ENCODE measurements at places on chromosomes 3 and 15.

DNA sequence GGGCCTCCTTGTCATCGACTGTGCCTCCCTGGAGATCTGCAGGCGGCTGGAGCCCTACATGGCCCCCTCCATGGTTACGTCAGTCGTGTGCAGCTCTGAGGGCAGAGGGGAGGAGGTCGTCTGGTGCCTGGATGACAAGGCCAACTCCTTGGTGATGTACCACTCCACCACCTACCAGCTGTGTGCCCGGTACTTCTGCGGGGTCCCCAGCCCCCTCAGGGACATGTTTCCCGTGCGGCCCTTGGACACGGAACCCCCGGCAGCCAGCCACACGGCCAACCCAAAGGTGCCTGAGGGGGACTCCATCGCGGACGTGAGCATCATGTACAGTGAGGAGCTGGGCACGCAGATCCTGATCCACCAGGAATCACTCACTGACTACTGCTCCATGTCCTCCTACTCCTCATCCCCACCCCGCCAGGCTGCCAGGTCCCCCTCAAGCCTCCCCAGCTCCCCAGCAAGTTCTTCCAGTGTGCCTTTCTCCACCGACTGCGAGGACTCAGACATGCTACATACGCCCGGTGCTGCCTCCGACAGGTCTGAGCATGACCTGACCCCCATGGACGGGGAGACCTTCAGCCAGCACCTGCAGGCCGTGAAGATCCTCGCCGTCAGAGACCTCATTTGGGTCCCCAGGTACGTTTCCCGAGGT is 146.5 kb downstream of the LRRK1 start:
- DNase-seq = no peak

- peak; percentile 58 for DNase-seq
Measured at GRCh38 chr3:4983739-4984510, 4.7 kb downstream of the BHLHE40 start.

- DNase-seq = no peak
Measured at GRCh38 chr3:169389211-169389924, 274.1 kb downstream of the MECOM start.

- no peak for DNase-seq
Measured at GRCh38 chr3:114333923-114334240, 40.1 kb downstream of the TIGIT start.

DNA sequence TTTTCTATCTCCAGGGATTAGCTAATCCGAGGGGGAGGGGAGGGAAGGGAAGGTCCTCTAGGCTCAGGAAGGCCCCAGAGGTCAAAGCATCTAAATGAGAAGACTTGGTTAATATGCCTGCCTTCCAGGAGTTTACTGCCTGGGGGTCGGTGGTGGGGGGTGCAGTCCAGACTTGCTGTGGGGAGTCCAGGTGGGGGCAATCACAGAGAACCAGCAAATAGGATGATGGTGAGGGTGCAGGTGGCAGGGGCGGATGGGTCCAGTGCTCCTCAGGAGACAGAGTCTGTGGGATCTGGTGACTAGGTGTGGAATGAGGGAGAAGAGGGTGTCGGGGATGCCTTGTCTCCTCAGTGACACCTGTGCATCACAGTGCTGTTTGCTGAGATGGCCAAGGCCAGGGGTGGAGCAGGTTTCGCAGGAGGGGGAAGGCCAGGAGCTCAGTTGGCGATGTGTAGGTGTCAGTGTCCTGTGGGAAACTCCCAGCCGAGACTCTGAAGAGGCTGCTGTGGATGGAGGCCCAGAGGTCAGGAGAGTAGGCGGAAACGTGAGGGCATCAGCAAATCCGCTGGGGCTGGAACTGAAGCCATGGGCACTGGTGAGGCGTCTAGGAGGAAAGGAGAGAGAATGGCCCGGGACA is 8.1 kb downstream of the CFAP100 start:
- no peak for DNase-seq

DNA sequence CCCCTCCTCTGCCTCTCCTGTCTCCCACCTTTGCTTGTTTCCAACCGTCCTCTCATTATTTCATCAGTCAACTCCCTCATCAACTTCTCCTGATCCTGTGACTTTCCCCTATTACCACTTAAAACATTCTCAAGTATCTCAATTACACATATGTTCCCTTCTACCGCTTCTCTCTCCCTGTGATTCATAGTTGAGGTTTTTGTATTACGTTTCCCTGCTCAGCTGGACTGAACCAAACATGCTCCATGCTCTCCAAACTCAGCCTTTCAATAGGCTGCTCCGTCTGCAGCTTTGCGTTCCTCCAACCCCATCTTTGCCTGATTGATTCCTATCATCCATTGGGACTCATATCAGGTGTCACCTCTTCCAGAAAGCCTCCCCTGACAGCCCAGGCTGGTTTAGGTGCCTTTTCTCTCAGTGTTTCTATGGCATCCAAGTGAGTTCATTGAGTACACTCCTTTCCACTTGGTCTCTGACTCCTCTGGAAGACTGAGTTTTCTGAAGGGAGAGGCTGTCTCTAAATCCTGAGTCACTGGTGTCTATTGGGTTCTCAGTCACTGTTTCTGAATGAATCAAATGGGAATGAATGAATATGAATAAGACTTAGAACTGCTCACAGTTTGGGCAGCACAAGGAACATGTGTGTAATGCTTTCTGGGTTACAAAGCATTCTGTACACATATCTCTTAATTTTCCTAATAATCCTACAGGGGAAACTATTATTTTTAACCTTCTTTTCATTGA is 56.4 kb downstream of the PLD1 start:
- no peak for DNase-seq

DNA sequence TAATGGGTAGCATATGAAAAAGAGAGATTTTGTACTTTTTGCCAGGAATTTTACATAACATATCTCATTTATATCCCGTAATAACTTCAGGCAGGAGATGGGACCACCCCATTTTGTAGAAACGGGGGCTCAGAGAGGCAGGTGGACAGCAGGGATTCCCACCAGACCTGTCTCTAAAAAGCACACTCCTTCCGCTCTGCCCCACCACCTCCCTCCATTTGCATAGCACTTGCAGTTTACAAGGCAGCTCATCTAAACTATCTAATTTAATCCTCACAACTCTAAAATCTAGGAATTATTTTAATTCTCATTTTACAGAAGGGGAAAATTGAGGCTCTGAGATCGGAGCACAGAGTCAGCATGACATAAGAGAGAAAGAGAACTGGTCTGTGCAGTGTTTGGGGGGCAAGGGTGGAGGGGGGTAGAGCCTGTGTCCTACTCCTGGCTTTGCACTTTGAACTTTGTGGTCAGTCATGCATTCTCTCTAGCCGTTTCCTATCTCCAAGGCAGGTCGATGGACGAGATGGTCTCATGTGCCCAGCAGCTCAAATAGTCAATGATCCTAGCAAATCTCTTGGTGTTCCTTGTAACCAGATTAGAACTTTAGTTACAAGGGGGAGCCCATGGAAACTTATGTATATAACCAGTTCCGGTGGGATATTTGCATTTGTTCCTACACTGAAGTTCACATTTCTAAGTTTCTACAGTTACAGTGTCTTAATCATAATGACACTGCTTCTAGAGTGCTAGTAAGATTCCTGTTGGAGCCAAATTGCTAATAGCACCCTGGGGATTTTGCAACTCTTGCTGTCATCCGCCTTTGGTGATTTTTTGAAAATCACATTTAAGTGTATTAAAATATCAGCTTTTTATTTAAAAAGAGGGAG is 18.6 kb downstream of the CRYGS start:
- no peak for DNase-seq

- DNase-seq = no peak
Measured at GRCh38 chr15:86935841-86936240, 856.2 kb downstream of the AGBL1 start.

GRCh38 chr3:159634483-159634882 is 354.2 kb upstream of the IL12A start:
- DNase-seq = no peak

GRCh38 chr3:36476286-36476942 is 96.1 kb downstream of the STAC start:
- DNase-seq = no peak

- DNase-seq = no peak
Measured at GRCh38 chr3:110615454-110615853, 456.2 kb upstream of the NECTIN3 start.

GRCh38 chr15:65903296-65904073 is 34.2 kb downstream of the RAB11A start:
- DNase-seq = no peak

- DNase-seq = no peak
Measured at GRCh38 chr3:99128725-99129505, 227.4 kb upstream of the DCBLD2 start.

DNA sequence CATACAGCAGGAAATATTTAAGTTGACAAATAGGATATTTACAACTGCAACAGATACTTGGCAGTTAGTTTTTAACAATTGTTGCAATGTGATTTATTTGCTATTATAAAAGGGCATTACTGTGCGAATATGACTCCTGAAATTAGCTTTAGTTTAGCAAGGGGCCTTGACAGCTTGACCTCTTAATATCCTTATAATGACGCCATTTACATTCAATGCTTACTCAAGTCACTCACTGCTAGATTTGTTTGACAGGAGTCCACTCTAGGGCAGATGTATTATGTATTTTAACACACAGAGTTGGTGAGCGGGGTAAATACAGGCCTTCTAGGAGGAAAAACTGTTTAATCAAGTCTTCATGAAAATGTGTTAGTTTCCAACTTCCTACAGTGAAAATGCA is 58.1 kb upstream of the C15orf61 start:
- DNase-seq = no peak

DNA sequence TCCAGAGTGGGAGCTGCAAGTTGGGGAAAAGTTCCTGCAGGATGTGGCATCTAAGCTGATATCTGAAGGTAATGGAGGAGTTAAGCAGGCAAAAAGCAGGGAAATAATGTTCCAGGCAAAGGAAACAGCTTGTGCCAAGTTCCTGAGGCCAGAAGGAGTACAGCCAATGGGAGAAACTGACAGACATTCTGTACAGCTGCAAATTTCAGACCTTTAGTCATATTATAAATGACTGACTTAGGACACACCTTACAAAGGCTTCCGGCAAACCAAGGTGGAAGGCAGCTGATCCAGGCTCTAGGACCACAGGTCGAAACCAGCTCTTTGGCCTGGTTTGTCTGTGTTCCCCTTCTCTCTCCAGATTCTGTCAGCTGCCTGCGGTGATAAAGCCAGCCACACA is 9.3 kb downstream of the WWTR1 start:
- no peak for DNase-seq

- DNase-seq = peak; percentile 3
Measured at GRCh38 chr15:73225358-73226015, 143.3 kb downstream of the HCN4 start.

GRCh38 chr3:10753964-10754363 is 62.1 kb upstream of the SLC6A11 start:
- no peak for DNase-seq

DNA sequence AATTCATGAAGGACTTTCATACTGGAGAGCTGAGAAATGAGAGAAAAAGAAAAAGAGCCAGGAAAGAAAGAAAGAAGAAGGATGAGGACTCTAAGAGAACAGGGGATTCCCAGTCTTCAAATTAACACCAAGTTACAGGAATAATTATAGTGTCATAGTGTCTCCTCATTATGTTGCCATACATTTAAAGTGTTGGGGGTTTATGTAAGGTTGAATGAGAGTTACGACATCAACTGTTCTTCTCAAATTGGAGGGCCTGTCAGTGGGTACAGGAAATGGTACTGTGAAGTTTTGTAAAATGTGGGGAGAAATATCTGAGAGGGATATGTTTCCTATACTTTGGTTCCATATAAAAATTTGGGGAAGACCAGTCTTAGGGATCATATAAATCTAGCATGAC is 12.3 kb upstream of the CD200 start:
- DNase-seq = no peak

- no peak for DNase-seq
Measured at GRCh38 chr3:147915057-147915456, 505.9 kb downstream of the ZIC1 start.

- no peak for DNase-seq
Measured at GRCh38 chr15:73146419-73146818, 94.2 kb downstream of the NEO1 start.

GRCh38 chr3:100008081-100008698 is 106.1 kb downstream of the FILIP1L start:
- DNase-seq = no peak

GRCh38 chr15:50624616-50625168 is 61.9 kb downstream of the TRPM7 start:
- DNase-seq = no peak

DNA sequence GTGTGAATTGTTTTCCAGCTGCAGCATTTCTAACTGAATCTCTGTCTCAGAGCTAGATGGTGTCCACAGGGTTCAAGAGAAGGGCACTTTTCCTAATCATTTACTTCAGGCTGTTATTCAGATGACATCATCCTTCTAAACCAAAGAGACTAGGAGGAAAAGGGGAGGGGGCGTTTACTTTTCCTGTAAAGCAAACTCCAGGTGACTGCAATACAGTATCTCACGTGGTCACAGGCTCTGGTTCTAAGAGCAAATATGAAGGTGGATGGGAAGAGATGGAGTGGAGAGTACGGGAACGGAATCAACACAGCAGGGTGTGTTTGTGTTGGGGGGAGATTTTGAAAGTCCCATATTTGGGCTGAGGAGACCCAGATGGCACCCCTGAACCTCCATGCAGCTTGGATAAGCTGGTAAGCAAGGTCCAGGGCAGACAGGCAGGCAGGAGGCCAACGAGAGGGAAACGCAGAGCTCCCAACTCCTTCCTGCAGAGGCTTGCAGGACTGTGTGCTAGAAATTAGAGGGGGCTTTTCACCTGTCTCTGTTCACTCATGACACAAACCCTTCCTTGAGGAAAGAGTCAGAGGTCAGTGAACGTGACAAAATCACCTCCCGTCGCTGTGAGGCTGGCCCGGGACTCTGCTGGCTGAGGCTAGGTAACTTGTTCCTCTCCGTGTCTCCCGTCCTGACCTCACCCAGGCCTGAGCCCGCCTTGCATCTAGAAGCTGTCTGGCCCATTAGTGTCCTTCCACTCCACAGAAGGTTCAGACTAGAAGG is 151.2 kb downstream of the OPA1 start:
- no peak for DNase-seq

DNA sequence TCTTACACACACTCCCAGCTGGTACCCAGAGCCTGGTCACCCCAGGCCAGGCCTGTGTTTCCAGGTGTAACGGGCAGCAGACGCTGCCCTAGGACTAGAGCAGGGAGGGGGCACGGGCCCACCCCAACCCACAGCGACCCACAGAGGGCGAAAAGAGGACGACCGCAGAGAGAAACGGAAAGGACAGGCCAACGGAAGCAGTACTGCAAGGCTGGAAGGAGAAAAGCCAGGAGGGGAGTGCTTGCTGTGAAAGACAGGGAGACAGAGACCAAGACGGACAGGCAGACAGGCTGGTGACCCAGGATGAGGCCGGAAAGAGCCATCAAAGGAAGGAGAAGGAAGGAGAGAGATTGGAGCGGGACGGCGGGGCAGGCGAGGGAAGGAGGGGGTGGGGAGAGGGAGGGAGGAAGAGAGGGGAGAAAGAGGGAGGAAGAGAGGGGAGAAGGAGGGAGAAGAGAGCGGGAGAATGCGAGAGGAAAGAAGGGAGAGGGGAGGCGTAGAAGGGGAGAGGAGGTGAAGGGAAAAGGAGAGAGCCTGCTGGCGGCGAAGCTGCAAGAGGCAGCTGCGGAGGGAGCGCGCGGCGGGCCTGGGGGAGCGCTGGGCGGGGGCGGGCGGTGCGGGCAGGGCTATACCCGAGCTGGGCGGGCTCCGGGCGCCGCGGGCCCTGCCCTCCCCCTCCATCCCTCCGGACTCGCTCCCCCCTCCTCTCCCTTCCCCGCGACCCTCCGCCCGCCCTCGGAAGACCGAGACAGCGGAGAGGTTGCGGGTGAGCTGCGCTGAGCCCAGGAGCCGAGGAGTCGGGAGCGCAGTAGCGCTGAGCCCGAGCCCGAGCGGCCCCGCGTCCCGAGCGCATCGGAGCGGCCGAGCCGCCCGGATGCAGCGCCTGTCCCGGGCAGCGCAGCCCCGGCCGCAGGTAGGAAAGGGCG is at the start of gene SLC6A1:
TSS of gene SLC6A1 (plus strand) at position 732 of the 926 bp plus-strand sequence. CDS start 24,464 bp downstream, outside the sequence.
- no peak for DNase-seq

GRCh38 chr3:16802389-16802788 is 82.4 kb upstream of the PLCL2 start:
- no peak for DNase-seq

Measured in activated CD4-positive, alpha-beta T cell treated with anti-CD3 and anti-CD28 coated beads for 24 hours (primary cell).